ENCODE measurements at places on chromosomes 13 and 19. TPM values are rescaled to one million over a fixed set of nuclear protein-coding genes. Genes with fewer than 3 reads are reported as not detected.

Gene CEBPA
- total RNA-seq, result 5.0 TPM

DNA sequence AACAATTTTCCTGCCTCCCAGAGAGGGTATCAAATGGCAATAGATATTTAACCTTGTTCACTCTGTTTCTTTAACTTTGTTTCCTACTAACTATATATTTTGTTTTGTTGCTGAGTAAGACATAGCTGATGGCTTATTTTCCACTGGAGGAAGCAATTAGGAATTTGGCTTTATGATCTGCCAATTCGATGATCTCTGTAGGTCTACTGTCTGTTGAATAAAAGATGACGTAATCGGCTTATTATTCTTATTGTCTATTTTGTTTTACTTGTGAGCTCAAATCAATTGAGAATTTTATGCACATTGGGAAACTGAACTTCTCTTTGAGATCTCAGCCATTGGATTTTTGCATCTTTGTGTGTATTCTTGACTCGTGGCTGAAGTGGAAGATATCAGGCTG lies 862.6 kb downstream of the EFNB2 start:
- H3K4me3 ChIP-seq, result no peak overlapping the region
- no peak for DNase-seq
- H3K27ac ChIP-seq, result no peak overlapping the region
- no peaks in the 10 kb centered on the region for H3K36me3 ChIP-seq
- H3K27me3 ChIP-seq, result no peaks in the 10 kb centered on the region

- H3K36me3 ChIP-seq, result no peaks in the 10 kb centered on the region
- peak; percentile 87 for DNase-seq
- no peaks in the 10 kb centered on the region for H3K4me1 ChIP-seq
- no peak overlapping the region for H3K4me3 ChIP-seq
Measured at GRCh38 chr19:29858000-29858596, 46.3 kb downstream of the CCNE1 start.

- H3K27ac ChIP-seq, result no peak overlapping the region
- H3K27me3 ChIP-seq, result no peaks in the 10 kb centered on the region
- H3K4me3 ChIP-seq, result no peak overlapping the region
- peaks cover 4% of the 10 kb centered on the region for H3K36me3 ChIP-seq
Measured at GRCh38 chr13:113528101-113528812, 37.7 kb upstream of the DCUN1D2 start.

GRCh38 chr19:4337906-4338440 lies 654 bp downstream of the STAP2 start:
- H3K4me1 ChIP-seq, result peaks cover 6% of the 10 kb centered on the region
- peak overlapping the region; percentile 51 for H3K4me3 ChIP-seq
- peak overlapping the region; percentile 80 for H3K27ac ChIP-seq
- peaks cover 4% of the 10 kb centered on the region for H3K27me3 ChIP-seq
- DNase-seq, result peak; percentile 51
- no peaks in the 10 kb centered on the region for H3K36me3 ChIP-seq

Gene CBLC
- 27.1 TPM for total RNA-seq

GRCh38 chr13:22031702-22032286 lies 360.9 kb downstream of the FGF9 start:
- H3K4me3 ChIP-seq, result no peak overlapping the region
- DNase-seq, result no peak
- H3K36me3 ChIP-seq, result no peaks in the 10 kb centered on the region
- no peaks in the 10 kb centered on the region for H3K27me3 ChIP-seq

Gene STOML3
- total RNA-seq, result 0.16 TPM

Gene ANGPTL8
- total RNA-seq, result not detected

GRCh38 chr19:10226376-10227025 lies 4.6 kb downstream of the S1PR2 start:
- H3K36me3 ChIP-seq, result no peaks in the 10 kb centered on the region
- H3K4me1 ChIP-seq, result peaks cover 3% of the 10 kb centered on the region
- H3K27ac ChIP-seq, result no peak overlapping the region
- no peaks in the 10 kb centered on the region for H3K27me3 ChIP-seq
- no peak for DNase-seq
- H3K4me3 ChIP-seq, result no peak overlapping the region

DNA sequence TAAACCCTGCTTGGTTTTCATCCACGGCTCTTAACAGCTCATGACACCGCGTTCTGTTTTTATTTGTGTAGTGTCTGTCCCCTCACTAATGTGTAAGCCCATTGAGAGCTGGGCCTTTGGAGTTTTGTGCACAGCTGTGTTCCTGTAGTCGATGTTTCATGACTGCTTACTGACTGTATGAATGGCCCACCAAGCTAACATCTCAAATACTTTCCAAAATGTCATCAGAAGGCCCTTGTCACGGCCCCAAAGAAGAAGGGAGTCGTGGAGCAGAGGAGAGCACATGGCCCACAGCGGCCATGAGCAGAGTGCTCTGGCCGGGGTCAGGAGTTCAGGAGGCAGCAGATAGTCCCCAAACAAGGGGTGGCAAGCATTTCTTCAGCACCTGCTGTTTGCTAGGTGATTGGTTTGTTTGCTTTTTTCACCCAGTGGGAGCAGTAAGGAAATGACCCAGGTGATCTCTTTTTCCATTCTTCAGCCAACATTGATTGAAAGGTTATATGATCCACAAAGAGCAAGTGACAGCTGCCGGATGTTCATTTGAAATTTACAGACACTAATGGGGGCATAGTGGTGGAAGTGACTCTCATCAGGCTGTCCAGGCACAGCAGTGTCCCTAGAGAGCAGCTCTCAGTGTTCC lies 315.2 kb downstream of the ATP8A2 start:
- no peak overlapping the region for H3K4me3 ChIP-seq
- no peak overlapping the region for H3K27ac ChIP-seq
- DNase-seq, result no peak
- H3K4me1 ChIP-seq, result no peaks in the 10 kb centered on the region

Gene ZNF560
- total RNA-seq, result 0.31 TPM

Gene IGFL1
- total RNA-seq, result not detected
